ENCODE measurements at places on chromosomes 1 and 21.
A peak's percentile ranks its signal among the peaks of the same experiment; 100 is the strongest.

DNA sequence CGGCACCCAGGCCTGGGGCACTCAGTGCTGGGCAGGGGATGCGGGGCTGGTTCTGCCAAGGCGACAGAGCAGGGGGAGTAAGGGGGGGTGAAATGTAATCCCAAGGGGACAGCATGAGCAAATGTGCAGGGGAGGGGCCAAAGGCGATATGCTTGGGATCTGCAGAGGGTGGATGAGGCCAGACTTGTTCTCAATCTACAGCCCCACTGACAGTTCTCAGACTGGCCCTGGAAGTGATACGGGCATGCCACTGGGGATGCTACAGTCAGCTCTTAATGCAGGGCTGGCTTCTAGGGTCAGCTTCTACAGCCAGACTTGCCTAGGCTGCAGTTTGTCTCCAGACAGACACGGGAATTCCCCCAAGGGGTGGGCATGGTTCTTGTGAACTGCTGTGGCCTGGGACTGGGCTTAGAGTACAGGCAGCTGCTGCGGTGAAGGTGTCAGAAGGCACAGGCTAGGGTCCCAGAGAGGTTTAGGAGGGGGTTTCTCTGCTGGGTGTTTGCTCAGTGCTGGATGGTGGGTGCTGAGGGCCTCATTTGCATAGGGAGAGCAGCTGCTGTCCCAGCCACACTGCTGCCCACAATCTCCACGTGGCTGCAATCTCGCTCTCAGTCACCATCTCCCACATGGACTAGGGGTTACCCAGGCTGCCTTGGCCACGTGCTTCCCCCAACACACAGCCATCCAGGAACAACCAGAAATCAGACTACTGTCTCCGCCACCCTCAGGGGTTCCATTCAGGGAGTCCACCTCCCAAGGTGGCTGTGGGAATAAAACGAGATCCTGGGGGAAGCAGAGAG is 190.1 kb downstream of the HIVEP3 start:
- DNase-seq, result no peak

GRCh38 chr1:207026104-207026534 is 6.4 kb downstream of the C1orf116 start:
- DNase-seq, result no peak

DNA sequence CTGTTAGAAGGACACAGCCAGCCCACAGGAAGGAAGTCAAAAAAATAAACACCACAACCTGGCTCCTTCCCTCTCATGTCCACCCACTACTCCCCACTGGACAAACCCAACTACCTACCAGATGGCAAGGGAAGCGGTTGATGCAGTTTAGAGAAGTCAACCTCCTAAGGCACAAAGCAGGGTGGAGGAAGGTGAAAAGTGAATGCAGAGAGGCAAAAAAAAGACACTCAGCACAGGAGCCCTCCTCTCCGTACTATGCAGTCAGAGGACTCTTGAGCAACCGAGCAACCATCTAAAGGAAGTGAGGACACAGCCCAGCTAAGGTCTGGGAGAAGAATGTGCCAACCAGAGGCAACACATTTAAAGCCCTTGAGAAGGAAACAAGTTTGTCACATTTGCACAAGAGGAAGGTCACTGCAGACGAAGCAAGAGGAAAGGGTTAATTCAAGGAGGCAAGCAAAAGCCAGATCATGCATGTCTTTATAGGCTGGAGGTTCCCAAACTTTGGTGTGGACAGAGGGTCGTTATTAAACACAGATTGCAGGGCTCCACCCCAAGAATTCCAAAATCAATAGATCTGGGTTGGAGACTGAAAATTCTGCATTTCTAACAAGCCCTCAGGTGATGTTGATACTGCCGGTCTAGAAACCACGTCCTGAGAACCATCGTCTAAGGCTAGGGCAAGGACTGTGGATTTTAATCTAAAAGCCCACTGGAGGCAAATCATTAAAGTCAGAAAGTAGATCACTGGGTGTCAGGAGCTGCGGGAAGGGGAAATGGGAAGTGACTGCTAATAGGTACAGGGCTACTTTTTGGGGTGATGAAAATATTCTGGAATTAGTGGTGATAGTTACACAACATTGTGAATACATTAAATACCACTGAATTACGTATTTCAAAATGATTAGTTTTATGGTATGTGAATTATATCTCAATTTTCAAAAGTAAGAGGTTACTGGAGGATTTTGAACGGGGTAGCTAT is 19.7 kb downstream of the TP53BP2 start:
- no peak for DNase-seq

- DNase-seq, result no peak
Measured at GRCh38 chr1:212108981-212109380, 73.4 kb downstream of the DTL start.

- no peak for DNase-seq
Measured at GRCh38 chr1:159014851-159015250, 5.1 kb downstream of the IFI16 start.

DNA sequence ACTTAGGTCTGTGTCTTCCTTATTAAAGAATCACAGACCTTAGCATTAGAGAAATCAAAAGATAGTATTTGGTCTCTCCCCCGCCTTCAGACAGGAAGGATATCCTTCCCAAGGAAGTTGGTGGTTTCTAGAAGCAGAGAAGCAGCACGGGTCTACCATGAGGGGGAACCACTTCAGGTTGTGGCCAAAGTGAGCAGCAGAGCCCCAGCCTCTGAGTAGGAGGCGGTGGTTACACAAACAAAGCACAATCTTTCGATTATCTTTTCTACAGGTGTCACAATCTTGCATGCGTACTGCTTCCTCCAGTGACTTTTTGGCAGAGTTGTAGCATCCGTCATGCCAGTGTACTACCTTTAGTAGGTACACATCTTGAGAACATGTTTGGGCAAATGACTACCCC is 8.8 kb downstream of the PGLYRP4 start:
- DNase-seq, result no peak

- peak; percentile 67 for DNase-seq
Measured at GRCh38 chr1:47317841-47318240, 3.9 kb upstream of the STIL start.

GRCh38 chr1:100308777-100309176 is 42.8 kb downstream of the RTCA start:
- DNase-seq, result peak; percentile 23

DNA sequence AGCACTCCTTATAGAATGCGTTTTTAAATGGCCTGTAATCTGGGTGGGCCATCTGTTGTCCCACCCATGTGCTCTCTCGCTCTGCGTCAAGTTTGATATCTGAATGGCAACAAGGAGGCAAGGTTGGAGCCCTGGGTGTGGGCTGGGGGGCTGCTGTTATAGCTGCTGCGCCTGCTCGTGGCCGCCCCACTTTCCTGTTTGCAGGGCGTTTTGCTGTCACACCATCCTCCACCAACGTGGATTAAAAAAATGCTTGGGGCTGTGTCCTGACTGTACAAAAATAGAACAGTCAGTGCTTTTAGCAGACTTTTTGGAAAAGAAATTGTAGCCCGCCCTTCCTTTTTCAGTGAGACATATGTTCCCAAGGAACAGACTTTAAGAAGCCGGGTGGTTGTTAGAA is 25.4 kb downstream of the UMODL1 start:
- DNase-seq, result no peak

- no peak for DNase-seq
Measured at GRCh38 chr1:229098361-229098760, 172.6 kb upstream of the RAB4A start.

- peak; percentile 80 for DNase-seq
Measured at GRCh38 chr1:41670217-41670957, 185.9 kb upstream of the EDN2 start.

DNA sequence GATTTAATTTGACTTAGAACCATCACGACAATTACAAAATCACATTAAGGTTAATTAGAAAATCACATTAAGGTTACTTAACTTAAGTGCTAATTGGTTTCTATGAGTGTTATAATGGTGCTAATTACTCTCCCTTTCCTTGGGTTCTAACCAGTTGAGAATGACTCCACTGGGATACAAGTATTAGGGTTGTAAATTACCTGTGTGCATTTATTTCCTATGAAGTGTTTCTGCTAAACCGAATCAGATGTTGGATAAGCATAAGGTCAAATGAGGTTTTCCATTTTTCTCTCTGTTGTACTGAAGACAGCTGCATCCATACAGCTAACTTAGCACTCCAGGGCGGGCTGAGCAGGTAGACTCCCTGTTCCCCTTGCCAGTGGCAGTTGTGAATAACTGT is 610.3 kb upstream of the TMPRSS15 start:
- DNase-seq, result no peak

DNA sequence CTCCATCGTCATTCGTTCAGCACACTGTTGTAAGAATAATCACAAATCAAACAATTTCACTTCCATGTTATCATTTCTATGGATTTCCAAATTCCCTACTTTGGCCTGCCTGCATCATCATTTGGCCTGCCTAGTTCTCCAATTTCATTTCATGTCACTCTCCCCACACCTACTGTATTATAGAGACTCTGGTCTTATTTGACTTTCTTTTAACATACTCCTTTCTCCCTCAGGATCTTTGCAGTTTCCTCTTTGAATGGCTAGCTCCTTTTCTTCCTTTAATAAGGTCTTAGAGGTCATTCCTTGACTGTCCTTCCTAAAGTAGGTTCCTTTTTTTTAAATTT is 36.3 kb upstream of the PODN start:
- no peak for DNase-seq

DNA sequence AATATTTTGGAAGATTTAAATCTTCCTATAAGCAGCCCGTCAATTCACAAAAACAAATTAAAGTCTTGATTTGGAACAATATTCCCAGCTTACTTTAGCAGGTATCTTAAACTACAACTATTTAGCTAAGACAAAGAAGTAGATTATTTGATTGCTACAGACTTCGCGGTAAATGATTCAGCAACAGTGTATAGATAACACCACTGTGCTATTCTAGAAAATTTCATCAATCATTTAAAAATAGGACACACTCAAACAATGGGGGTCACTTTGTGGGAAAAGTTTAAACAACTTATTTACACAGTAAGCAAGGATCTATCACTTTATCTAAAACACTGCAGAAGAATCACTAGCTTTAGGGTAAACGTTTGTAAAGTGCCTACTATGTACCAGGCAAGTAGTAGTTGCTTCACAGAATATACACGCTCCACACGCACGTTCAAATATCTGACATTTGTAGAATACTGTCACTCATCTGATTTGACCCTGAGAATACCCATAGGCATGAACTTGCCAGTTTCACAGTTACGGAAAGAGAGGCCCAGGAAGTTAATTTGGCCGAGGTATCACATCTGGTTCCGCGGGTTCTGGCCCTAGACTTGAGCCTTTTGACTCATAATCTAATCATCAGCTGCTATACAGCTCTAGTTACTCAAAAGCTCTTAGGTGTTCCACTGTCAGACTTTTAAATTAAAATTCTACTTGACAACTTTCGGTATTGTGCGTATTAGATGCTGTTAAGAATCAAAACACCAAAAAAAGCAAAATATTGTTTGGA is 876 bp downstream of the DENND2C start:
- peak; percentile 3 for DNase-seq

DNA sequence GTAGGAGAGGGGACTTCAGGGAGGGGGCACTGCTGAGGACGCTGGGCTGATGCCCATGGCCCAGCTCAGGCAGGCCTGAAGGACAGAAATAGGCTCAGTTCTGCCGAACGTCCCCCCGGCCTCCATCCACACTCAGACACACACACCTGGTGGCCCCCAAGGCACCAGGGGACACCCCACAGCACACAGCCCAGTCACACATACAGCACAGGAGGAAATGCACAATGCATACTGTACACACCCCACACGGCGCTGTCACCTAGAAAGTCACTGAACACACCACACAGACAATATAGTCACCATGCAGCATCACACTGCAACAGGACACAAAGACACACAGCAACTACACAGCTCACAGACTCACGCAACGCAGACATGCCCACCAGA is 562 bp downstream of the SYTL1 start:
- DNase-seq, result no peak

- peak; percentile 11 for DNase-seq
Measured at GRCh38 chr1:65606426-65606825, 186.0 kb downstream of the LEPR start.

DNA sequence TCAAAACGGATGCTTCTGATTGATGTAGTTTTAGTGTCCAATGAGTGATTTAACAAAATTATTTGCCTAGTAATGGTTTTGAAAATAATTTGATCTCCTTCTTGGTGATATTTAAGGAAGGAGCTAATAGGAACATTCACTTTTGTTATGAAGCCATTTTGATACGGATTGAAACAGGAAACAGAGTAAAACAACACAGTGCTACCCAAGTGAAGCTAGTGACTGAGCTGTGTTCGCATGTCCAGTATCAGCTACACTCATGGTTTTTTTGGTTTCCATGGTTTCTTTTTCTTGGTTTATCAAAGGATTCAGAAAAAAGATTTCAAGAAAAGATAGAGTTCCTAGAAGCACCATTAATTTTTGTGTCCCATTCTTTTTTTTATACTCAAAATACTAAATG is 40.1 kb upstream of the PLEKHO1 start:
- no peak for DNase-seq

DNA sequence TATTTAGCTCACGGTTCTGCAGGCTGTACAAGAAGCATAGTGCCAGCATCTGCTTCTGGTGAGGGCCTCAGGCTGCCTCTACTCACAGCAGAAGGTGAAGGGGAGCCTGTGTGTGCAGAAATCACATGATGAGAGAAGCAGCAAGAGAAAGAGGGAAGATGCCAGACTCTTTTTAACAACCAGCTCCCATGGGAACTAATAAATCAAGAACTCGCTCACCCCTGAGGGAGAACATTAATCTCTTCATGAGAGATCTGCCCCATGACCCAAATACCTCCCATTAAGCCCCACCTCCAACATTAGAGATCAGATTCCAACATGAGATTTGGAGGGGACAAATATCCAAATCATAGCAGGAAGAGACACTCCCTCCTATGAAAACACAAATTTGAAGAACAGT is 74.1 kb downstream of the OLFML2B start:
- no peak for DNase-seq

- peak; percentile 44 for DNase-seq
Measured at GRCh38 chr1:77948841-77949424, 29.9 kb downstream of the FUBP1 start.

- peak; percentile 33 for DNase-seq
Measured at GRCh38 chr1:8019229-8019620, 6.9 kb downstream of the ERRFI1 start.

DNA sequence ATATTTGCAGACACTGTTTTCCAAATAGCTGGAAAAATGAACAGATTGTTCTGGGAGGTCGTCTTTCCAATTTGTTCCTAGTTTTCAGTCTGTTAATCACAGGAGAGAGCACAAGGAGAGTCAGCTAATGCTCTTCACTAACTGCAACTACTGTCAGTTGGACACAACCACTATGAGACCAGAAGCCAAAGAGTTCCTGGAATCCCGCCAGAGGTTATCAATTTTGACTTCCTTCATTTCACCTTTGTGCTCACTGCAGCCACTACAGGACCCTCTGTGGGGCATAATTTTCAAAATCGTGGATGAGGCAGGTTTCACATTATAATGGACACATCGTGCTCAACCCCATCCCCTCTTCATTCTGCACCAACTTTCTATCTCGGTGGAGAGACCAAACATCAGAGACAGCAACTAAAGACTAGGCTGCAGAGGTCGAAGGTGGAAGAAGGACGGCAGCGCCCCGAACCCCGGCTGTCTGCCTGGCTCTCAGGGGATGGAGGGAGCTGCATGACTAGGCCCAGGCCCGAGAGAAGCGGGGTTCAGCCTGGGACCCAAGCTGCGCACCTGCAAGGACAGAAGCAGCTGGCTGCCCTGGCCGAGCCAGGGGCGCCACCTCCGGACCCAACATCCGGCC is 602 bp downstream of the KIAA0319L start:
- no peak for DNase-seq

Measured in astrocyte of the spinal cord (primary cell).